CD4-positive, alpha-beta T cell treated with Interleukin-2 at 100 ng/mL for 4 hours (primary cell): ENCODE measurements at places on chromosomes 4 and X.

GRCh38 chr4:183326853-183327252, 4.6 kb upstream of the CLDN24 start:
- DNase-seq: no peak

- no peak for DNase-seq
Measured at GRCh38 chr4:104726002-104726401, 231.3 kb upstream of the CXXC4 start.

DNA sequence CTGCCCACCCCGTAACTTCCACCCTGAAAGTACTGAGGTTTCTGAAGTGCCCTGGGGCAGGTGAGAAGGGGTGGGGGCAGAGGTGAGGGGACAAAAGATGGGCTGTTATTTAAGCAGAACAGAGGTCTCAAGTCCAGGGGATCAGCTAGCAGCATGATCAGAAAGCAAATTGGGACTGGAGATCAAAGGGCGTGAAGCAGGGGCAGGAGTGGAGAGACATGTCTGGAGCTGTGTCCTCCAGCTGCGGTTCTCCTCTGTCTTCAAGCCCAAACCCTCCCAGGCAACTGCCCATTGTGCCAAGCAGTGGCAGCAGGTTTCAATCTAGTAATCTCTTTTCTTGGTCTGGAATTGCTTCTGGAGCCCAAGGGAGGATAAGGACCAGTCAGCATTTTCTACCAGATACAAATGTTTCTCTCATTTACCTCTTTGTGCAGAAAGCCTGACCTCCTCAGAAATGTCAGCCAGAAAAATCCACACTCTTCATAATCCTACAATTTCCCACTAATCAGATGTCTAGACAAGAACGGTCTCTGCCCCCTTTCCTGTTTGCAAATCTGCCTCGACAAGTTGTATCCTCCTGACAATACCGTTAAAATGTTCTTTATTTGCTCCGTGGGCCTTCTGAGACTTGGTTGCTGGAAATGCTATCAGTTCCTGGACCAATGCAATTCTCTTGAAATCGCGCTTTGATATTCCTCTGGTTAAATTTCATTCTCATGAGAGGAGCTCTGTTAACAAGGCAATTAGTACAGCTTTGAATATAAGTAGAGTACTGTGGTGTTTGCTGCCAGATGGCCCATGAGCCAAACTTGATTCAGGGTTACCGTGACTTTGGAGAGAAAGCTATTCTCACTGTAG, 23.2 kb upstream of the RASL11B start:
- no peak for DNase-seq

- DNase-seq: no peak
Measured at GRCh38 chrX:50889582-50889981, 21.0 kb upstream of the BMP15 start.

GRCh38 chr4:14583752-14584151, 418.5 kb upstream of the CPEB2 start:
- no peak for DNase-seq

DNA sequence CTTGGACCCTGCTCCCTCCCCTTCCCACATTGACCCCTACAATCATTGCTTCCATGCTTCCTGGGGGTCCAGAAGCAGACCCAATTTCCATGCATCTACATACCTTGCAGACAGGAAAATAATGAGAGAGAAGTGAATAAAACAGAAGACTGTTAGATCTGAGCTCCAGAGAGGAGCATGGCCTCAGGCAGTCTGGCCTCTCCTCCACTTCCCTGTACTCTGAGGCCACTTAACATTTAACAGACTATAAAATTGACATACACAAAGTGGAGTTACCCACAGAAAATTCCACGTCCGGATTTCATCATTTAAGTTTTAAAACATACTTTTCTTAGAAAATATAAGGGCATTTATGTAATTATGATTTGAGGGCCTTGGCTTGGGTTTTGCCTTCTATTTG, 2.1 kb upstream of the PRSS12 start:
- no peak for DNase-seq

- no peak for DNase-seq
Measured at GRCh38 chr4:61400439-61401038, 200.4 kb downstream of the ADGRL3 start.

DNA sequence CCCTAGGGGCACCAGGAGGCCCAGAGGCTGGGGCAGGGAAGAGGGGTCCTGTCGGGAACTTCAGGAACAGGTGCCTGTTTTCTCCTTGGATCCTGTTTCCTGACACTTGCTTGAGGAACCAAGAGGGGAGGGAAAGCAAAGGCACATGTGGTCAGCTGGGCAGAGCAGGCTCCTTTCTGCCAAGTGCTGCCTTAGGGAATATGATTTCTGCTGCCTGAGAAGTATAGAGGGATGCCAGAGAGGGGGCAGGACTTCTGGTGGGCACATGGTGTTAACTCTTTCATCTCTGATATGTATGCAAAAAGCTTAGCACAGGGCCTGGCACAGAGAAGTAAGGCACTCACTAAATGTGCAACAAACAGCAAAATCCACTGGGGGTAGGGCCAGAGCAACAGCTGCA, 51.2 kb upstream of the PJA1 start:
- no peak for DNase-seq

DNA sequence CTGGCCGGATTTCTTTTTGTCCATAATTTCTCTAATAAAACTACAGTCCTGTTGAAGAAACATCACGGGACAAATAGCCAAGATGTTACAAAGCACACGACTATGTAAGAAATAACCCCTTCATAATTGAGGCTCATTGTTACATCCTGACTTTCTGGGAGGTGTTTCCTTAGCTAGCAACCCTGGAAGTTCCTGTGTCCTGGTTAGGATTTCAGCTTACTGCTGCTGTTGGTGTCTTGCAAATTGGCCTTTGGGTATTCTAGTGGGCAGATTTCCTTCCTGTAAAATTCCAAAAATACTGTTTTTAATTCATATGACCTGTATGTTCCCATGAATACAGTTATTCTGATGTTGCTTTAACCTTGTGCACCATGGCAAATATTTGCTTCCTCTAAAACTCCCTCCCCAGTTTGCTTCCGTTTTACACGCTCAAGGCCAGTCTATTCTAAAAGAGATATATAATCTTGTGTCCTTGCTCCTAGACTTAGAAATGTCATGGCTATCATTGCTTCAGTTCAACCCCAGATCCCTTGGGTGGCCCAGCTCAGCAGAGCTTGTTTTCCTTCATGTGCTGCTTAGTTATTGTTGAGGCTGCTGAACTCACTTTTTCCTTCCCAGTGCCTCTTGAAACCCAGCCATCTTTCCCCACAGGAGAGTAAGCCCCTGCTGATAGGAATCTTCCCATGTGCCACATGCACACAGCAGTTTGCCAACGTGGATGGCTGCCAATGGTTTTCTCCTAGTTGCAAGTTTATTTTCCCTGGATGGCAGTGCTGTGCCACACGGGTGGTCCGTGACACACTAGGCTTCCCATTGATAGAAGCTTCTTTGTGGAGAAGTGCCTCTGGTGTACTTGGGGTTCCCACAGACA, 75.8 kb downstream of the TSPAN7 start:
- DNase-seq: no peak

DNA sequence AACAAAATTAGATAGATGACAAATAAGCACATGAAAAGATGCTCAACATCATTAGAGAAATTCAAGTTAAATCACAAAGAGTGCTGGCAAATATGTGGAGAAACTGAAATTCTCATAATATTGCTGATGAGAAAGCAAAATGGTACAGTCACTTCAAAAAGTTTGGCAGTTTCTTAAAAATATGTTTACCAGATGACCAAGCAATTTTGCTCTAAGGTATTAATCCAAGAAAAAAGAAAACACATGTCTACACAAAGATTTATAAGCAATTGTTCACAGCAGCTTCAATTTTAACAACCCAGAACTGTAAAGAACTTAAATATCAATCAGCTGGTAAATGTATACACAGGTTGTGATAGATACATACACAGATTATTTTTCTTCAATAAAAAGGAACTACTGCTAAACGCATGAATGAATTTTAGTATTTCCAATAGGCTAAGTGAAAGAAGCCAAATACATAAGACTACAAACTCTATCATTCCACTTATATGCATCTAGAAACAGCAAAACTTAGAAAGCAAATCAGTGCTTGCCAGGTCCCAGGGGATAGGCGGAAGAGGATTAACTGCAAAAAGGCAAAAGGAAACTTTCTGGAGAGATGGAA, 11.7 kb downstream of the OTUD4 start:
- no peak for DNase-seq

DNA sequence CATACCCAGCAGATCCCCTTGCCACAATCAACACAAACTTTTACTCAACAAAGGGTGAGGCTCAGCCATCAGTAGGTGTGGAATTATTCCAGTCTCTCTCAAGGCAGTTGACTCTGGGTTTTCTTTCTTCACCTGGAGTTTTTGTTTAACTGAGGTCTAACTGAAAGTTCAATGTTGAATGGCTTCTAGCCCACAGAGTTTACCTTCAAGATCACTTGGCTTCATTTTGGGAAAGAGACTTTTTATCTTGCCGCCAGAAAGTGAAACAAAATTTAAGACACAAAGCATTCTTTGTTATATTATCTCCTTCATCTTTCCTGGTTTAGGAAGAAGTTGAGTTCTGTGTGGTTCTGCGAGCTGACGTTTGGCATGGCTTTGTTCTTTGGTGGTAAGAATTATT, 83.8 kb upstream of the RASGEF1B start:
- no peak for DNase-seq

DNA sequence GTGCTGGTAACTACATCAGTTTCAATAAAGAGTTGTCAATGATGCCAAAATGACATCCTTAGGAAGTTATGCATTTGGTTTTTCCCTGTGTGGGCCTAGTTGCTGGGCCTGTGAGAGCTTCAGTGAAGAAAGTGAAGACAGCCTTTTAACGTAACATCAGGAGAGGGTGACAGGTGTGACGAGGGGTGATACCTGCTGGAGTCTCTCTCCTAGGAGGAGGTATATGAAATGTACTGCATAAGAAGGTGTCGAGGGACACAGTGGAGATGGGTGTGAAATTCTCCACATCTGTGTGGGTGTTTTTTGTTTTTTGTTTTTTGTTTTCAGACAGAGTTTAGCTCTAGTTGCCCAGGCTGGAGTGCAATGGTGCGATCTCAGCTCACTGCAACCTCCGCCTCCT, 49.2 kb downstream of the EVC start:
- no peak for DNase-seq

DNA sequence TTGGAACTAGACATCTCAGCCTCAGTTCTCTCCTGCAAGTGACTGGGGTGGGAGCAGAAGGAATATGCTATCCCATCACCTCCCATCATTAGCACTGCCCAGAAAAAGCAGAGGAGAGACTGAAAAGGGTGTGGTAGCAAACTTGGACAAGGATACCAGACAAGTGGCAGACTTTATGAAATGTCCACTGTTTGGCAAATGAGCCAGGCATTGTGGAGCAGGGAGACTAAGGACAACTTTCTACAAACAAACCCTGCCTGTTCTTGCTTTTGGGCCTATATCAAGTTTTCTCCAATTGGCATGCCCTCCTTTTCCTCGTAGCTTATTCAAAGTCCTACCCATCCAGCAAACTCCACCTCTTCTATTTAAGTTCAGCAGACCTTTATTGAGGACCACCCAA, 41.6 kb downstream of the ZCCHC12 start:
- DNase-seq: no peak

GRCh38 chrX:39910651-39911050, 187.1 kb downstream of the BCOR start:
- DNase-seq: no peak

DNA sequence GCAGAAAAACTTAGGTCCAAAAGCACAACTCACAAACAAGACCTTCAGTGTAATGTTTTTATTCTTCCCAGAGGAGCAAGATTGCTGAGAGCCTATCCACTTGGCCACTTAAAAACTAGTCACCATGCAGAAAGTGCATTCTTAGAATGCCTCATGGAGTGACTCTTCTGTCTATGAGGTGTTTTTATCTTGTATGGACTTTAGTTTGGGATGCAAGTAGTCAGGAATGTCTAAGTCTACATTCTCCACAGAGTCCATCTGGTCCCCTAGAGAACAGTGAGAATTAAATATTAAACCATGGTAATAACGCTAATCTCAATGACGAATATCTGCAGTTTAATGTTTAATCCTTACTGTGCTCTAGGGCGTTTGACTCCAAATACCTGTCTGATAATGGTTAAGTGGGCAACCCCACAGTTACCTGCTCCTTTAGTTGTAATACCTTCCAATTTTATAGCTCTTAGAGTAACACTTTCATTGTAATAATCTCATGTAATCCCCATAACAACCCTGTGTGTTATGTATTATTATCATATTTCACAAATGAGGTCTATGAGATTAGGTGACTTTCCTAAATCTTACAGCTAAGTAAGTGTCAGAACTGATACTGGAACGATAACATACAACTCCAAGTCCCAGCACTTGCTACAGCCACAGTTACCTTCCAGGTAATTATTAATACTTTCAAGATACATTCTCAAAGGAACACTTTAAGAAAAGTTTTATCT, 235.6 kb upstream of the JADE1 start:
- no peak for DNase-seq
